HCT116 (cell line): ENCODE measurements at places on chromosomes 4 and X.

- DNase-seq = no peak
Observed at GRCh38 chrX:14939644-14940043, 66.4 kb downstream of the MOSPD2 start.

DNA sequence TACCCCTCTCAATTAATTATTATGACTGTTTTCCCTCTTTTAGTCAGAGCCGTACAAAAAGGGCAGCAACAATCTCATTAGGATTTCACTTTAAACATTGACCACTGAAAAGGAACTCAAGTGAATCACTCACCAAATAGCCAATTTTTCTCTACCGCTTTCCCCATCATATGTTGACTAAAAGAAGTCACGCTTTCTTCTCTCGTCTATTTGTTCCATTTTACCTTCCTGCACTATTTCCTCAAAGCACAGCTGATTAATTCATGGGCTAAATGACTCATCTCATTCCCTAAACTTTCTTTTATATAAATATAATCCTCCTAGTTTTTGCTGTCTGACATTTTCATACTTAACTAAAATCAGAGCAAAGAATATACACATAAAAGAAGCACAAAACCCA, 8.2 kb downstream of the MID1 start:
- DNase-seq = no peak

- no peak for DNase-seq
Observed at GRCh38 chrX:115399306-115399705, 109.8 kb downstream of the LUZP4 start.

DNA sequence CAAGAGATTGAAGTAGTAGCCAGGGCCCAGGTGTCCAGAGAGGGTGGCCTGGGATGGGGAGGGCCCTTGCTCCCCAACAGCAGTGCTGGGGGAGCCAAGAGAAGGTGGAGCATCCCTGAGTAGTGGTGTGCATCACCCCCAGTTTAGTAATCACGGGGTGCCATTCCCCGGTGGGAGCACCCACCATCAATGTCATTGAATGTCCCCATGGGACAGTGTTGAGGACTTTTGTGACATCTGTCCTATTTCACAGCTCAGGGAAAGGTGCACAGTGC, 4.4 kb upstream of the CPZ start:
- no peak for DNase-seq

DNA sequence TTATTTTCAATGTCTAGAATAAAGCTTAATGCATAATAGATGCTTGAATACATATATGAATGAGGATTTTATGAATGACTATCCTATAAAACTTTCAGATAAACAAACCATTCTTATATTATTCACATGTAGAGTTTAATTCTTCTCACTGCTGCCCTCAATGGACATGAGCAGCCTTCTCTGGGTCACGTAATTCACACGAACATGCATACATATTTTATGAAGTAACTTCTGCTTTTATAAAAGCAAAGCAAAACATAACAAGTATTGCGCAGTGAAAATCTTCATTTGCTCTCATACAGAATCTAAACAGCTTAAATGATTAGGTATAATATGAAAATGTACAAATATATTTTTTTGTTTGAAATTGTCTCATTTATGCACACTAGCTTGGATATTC, 116.7 kb downstream of the TMA16 start:
- no peak for DNase-seq

- DNase-seq = no peak
Observed at GRCh38 chrX:78653118-78653822, 5.9 kb downstream of the RTL3 start.

- DNase-seq = no peak
Observed at GRCh38 chrX:153636716-153637115, 10.3 kb upstream of the DUSP9 start.

GRCh38 chr4:108417923-108418322, 202.5 kb upstream of the RPL34 start:
- DNase-seq = no peak

- DNase-seq = no peak
Observed at GRCh38 chr4:26634237-26634636, 50.4 kb downstream of the TBC1D19 start.

- DNase-seq = no peak
Observed at GRCh38 chrX:34332334-34332733, 200.2 kb upstream of the FAM47A start.

DNA sequence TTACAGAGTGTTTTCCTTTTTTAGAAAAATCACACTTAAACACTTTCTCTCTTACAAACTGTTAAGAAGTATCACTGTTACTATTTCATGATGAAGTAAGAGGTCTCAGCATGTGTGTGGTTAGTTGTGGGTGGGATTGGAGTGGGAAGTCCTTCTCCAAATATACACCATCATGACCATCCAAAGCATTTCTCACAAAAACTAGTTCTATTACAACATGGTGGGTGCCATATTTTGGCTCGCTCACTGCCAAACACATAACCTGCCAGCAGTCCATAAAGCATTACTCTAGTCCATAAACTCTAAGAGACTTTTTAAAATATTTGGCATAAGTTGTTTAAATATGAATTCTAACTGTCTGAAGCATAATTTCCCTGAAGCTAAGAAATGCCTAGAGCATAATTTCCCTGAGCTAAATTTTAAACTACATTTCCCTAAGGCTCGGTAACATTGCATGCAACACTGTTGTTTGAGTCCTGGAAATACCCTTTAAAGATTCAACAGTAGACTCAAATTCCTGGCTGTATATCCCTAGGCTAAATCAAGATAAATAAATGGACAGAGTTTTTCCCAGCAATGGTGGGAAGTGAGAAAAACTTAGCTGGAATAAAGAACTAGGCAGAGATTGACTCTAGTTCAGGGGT, 415.0 kb upstream of the INTU start:
- DNase-seq = no peak

GRCh38 chr4:85496126-85496849, 21.3 kb downstream of the ARHGAP24 start:
- DNase-seq = no peak

GRCh38 chr4:113811359-113811758, 49.8 kb upstream of the CAMK2D start:
- DNase-seq = no peak

- no peak for DNase-seq
Observed at GRCh38 chrX:30590368-30590767, 12.8 kb upstream of the TASL start.

DNA sequence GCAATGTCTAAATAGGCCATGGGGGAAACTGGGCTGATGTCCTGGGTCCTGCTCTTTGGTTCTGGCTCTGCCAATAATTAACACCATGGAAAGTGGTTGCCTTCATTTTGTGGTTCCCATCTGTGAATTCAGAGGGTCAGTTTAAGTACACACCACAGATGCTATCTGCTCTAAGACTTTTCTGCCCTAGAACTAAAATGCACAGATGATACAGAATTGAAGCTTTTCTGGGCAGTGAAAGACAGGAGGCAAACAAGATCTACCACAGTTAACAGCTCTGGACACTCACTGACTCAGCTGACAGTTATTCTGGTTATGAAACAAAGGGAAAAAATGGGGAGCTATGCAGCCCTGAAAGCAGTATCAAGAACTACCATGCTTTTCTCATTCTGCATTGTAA, 37.3 kb downstream of the APBB2 start:
- no peak for DNase-seq

- DNase-seq = no peak
Observed at GRCh38 chr4:83454686-83455085, 937 bp downstream of the HELQ start.

GRCh38 chr4:154407443-154407842, 84.2 kb downstream of the DCHS2 start:
- DNase-seq = no peak

DNA sequence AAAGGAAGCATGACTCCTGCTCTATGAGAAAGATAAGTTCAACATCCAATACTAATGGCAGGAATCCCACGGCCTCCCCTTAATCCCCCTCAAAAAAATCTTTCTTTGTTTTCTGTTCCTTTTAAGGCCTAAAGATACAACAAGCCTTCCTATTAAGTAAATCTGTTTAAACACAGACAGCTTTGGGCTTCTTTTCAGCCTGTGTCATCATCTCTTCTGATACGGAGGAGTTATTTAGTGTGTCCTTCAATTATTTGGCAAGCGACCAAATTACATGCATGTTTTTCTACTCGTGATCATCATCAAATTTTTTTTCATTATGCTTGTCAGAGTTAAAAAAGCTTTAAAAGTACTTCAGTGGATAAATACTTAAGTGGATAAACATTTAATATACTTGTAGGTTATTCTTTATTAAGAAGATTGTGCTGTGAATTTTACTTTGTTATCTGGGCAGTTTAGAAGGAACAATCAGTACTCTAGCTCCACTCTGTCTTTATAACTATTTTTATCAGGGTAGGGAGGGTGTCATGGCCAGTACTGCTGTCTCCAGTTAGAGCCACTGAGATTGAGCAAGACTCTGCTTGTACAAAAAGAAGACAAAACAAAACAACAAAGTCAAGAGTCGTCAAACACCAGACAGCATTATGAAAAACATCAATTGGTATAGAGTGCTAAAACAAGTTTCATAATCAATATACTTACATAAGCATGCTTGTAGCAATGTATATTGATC, 210.7 kb downstream of the PRR32 start:
- no peak for DNase-seq

DNA sequence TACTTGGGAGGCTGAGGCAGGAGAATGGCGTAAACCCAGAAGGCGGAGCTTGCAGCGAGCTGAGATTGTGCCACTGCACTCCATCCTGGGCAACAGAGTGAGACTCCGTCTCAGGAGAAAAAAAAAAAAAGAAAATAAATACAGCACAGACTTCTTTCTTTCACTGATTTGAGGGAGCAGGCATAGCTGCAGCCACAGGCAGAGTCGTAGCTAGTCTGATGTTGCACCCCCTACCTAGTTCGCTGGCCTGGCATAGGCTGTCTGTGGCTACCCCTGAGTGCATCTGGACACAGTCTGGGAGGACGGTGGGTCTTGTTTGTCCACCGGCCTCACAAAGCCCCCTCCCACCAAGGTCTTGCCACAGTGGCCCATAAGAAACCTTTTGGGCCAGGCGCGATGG, 21.4 kb downstream of the IL3RA start:
- no peak for DNase-seq

GRCh38 chr4:136484996-136485395, 1047.3 kb downstream of the PCDH18 start:
- no peak for DNase-seq

DNA sequence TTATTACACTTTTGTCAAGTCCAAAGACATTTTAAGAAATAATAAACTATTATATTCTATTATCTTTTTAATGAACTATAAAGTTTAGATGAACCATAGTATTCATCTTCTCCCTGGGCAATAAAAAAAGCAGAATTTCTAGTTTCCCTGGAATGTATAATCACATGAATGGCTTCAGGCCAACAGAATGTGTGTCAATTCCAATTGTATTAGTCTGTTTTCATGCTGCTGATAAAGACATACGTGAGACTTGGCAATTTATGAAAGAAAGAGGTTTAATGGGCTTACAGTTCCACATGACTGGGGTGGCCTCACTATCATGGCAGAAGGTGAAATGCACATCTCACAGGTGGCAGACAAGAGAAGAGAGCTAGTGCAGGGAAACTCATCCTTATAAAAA, 70.7 kb upstream of the ANXA10 start:
- DNase-seq = no peak

DNA sequence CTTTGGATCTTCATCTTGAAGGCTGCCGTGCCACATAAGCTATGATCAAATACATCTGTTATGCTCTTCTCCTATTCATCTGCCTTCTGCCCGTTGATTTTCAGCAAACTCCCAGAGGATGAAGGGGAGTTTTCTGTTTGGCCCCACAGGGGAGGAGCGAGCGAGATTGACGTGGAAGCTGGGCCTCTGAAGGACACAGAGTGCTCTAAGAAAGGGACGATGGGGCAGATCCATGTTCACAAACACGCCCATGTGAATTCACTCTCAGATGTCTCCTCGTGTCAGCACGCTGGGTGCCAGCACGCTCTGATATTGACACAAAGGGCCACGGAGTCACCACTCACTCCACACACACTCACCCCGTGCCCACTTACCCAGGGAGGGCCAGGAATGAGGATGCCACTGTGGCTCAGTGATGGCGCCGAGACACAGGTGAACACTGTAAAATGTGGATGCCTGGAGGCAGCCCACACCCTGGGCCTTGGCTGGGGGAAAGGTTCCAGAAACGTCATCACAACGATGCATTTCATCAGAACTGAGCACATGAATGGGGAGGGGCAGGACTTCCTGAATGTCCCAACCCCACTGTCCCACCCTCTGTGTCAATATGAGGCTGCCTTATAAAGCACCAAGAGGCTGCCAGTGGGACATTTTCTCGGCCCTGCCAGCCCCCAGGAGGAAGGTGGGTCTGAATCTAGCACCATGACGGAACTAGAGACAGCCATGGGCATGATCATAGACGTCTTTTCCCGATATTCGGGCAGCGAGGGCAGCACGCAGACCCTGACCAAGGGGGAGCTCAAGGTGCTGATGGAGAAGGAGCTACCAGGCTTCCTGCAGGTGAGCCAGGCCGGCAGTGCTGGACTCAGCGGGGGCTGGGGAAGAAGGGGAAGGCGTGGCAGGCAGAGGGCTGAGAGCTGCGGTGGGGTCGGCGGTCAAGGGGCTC, at the start of gene S100P:
Gene S100P, plus strand, starts transcription at position 648 of the 946 bp plus-strand sequence. Its CDS starts 55 bp downstream, at position 703.
- DNase-seq = no peak

DNA sequence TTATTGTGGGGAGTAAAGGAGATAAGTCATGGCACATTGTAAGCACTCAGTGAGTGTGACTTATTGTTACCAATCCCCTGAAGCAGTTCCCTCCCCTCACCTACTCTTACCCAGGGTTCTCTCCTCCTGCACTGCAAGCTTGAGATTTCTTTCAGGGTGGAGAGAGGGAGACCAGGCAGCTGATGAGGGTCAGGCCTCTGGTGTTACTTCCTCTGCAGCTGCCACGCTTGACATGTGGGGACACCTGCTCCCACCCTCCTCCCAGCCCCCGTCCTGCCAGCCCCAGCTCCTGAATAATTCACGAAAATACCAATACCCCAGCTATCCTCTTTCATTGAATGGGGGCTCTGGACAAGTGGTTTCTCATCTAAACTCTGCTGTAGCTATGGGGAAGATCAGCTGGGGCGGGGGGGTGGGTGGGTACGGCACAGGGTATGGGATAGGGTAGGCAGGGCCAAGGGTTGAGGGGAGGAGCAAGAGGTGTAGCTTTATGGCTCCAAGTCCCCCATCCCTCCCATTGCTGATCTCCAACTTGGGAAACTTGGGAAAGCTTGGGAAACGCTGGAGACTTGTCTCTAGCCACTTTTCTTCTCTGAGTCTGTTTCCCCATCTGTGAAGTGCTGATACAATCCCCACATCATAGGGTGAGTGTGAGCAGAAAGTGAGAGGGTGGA, 148.5 kb upstream of the PJA1 start:
- DNase-seq = no peak

DNA sequence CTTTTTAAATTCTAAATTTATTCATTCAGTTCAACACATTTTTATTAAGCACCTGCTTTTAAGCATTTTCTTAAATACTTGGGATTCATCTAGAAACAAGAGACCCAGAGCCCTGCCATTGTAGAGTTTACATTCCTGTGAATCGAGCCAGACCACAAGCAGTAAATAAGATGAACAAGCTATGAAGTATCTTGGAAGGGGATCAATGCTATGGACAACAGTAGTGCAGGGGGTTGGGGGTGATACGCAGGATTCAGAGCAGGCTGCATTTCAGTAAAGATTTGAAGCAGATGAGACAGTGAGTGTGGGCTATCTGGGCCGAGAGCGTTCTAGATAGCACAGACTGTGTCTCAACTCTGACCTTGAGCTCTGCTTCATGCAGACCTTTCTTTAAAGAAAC, 35.1 kb downstream of the CLDN22 start:
- no peak for DNase-seq

- DNase-seq = no peak
Observed at GRCh38 chr4:10893395-10893794, 208.8 kb upstream of the CLNK start.
